ENCODE measurements at places on chromosomes 1 and 21.

GRCh38 chr1:243742819-243743218, 107.2 kb downstream of the AKT3 start:
- no peak for DNase-seq

- DNase-seq = no peak
These were observed 31.3 kb downstream of the UBE2U start for GRCh38 chr1:64234714-64235113.

DNA sequence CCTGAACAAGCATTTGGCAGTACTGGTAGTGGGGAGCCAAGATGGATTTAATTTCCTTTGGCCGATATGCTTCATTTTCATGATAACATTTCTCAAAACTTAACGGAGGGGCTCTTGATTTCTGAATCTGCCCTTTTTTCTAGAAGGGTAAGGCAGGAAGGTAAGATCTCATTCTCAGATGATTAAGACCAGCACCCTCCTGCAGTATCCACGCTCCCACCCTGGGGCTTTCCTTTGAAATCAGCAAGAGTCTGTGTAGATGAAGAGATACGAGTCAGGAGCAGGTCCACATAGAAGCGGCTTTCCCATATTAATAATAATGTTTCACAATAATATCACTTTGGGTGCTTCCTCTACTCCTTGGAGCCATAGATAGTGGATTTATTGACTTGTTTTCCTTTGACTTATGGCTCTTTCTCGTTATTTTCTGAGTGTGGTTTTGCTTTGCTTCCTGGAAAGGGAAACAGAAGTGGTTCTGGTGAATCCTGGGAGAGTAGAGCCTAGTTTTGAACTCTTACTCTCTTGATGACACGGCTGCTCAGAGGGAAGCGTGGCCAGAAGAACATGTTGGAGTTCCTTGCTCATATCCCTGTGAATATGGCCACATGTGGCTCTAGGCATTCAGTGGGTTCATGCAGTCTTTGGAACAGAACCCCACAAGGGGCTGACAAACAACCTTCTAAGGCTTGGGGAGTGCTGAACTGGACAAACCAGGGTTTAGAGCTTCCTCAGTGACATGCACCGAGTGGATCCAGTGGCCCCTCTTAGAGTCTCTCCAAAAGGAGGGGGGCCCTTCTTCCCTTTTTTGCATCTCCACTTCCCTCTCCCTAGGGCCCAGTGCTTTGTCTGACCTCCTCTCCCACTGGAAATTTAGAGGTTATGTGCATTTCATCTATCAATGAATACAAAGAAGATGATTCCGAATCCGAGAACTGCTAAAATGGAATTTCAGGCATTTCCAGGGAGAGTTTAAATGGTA, 195.7 kb downstream of the DYRK1A start:
- no peak for DNase-seq

GRCh38 chr1:89608984-89609725, 23.8 kb upstream of the LRRC8C start:
- DNase-seq = no peak

GRCh38 chr1:32454726-32455125, 10.1 kb upstream of the ZBTB8B start:
- no peak for DNase-seq

DNA sequence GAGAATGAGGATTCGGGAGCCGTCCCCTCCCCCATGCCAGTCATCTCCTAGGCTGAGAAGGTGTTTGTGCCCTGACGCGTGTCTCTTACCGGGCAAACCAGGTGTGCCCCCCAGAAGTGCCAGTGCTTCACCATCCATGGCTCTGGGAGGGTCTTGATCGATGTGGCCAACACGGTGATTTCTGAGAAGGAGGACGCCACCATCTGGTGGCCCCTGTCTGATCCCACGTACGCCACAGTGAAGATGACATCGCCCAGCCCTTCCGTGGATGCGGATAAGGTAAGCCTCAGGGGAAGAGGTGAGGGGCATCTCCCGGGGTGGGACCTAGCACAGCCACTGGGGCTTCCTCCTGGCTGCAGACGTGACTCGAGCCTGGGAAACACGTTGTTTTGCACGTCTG, 959 bp downstream of the PADI6 start:
- DNase-seq = no peak

- no peak for DNase-seq
These were observed 140.8 kb downstream of the NFIA start for GRCh38 chr1:61223140-61223539.

DNA sequence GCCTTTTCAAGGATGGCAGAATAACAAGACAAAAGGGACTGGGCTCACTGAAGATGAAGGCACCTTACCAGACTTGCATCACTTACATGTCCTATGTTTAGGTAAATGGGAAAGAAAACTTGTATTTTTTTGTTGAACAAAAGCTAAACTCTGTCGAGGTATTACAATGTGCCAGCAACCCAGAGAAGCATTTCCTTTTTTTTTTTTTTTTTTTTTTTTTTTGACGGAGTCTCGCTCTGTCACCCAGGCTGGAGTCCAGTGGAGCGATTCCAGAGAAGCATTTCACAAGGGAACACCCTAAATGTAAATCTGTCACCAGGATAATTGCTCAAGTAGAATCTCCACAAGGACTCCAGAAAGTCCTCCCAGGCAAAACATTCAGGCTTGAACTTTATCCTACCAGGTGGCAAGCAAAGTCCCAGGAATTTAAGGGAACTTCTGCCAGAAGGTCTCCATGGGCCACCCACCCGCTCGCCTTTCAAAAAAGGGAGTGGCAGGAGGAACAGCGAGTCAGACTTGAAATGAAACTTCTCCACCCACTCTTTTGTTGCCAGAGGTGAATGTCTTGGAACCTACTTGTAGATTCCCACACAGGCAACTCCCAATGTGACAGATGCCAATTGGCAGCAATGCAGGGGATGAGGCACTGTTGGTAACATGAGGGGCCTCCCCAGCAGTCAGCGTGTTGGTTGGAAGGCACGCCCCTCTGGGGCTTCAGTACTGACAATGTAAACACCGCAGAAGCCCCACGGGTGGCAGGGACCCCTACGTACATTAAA, 125.0 kb downstream of the TIAM1 start:
- DNase-seq = no peak

GRCh38 chr21:46363698-46364097, 39.7 kb downstream of the PCNT start:
- DNase-seq = no peak

DNA sequence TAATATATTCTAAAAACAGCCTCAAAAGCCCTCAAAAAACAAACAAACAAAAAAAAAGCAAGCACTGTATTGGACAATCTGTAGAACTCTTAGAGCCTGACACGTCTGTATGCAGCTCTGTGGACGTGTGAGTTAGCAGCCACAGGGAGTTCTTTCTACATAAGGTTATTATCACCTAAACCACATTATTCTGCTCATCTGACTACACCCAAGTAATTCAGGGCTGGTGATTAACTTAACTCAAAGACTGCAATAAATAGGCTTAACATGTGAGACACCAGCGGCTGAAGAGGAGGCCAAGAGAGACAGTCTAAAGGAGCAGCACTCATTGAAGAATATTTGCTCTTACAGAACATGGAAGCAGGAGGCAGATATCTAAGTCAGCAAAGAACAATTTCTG, 316.0 kb downstream of the VAV3 start:
- DNase-seq = no peak

DNA sequence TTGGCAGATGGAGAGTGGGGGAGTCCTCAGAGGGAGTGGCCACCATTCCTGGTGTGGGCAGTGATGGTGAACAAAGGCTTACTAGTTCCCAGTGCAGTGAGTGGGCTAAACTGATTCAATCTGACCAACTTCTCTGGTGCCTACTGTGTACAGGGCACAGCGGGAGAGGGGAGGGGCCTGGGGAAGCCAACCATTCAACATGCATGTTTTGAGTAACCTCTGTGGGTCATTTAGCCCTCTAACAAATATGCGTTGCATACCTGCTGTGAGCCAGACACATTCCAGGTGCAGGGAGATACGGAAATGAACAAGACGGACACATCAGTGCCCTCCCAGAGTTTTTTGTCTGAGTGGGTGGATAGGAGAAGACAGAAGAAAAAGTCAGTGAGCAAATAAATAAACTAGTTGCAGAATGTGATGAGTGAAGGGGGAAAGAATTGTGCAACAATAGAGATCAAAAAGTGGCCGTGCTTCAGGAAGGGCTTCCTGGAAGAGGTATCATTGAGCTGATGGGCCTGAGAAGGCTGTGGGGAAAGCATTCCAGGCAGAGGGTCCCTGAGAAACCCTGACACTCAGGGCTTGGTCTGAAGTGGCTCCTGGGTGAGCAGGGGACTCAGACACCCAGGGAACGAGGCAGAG, 78.8 kb downstream of the EPHB2 start:
- DNase-seq = no peak

GRCh38 chr1:8457760-8458381, 140.0 kb downstream of the SLC45A1 start:
- DNase-seq = no peak

- no peak for DNase-seq
These were observed 38.3 kb downstream of the CEP170 start for GRCh38 chr1:243216741-243217140.

DNA sequence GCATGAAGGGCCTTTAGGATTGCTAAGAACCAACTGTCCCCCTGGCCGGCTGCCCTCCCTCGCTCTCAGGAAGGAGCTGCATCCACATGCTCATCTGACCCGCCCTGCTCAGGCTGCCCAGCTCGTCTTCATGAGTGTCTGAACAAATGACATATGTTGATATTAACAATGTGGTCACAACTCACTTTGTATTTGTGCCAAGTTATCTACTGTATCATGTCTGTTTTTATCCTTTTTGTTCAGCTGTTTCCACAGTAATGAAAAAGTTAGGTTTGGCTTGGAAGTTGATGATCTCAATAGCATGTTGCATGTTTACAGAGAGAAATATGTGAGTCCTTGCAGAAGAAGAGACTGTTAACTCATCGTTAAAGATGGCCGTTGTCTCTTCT, 75.1 kb downstream of the PHTF1 start:
- DNase-seq = no peak

- no peak for DNase-seq
These were observed 22.4 kb downstream of the ZZZ3 start for GRCh38 chr1:77659879-77660593.

DNA sequence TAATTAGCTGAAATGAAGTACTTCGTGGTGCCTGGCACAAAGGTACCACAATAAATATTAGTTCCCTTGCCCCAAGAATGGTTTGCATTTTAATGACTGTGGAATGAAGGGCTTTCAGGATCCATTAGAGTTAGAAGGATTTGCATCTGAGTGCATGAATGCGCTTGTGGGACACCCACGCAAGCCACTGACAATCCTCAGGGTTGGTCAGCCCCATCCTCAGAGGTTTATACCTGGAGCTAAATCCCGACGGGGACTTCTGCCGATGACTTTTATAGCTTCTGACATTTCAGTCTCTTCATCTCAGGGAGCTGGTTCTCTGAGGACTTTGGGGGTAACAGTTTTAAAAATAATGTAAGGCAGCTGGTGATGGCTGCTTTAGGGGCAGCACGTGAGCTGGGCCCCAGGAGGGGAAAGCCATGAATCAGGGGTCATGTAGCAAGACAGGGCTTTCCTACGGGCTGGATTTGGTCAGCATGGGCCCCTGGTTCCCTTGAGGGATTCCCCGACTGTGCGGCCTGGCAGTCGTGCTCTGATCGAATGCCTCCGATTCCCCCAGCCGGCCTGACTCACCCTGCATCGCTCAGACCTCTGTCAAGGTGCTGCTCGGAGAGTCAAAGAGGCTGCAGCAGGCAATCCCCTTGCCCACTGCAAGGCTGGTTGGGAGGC, 20.8 kb upstream of the IL10 start:
- DNase-seq = no peak

DNA sequence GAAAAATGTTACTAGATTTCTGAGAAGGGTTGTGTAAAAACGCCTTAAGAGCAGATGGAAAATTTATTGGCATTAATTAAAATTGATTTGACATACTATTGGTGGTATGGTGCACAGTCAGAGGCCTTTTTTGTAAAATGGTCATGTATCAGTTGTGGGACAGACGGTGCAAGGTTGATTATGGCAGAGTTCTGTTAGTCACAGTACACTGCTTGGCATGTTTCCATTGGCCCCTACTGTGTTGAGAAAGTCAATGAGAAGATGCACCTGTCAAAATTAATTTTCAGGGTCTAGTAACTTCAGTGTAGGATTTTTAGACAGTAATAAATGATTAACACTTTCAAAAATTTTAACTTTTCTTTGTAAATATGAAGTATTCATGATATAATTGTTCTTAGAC, 4.4 kb downstream of the B3GALT2 start:
- DNase-seq = no peak

DNA sequence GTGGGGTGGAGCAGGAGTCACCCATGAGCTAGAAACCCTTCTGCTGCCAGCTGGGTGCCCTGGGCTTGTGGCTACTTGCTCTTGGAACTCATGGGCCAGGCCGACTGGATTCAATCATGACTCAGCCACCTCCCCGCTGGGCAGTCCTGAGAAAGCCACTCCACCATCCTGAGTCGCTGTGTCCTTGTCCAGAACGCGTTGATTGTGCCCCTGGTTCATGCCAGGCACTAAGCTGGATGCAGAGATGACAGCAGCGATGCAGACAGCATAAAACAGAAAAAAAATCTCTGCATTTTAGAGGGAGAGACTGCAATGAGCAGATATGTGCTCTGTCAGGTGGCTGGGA, 10.6 kb downstream of the PADI1 start:
- no peak for DNase-seq

DNA sequence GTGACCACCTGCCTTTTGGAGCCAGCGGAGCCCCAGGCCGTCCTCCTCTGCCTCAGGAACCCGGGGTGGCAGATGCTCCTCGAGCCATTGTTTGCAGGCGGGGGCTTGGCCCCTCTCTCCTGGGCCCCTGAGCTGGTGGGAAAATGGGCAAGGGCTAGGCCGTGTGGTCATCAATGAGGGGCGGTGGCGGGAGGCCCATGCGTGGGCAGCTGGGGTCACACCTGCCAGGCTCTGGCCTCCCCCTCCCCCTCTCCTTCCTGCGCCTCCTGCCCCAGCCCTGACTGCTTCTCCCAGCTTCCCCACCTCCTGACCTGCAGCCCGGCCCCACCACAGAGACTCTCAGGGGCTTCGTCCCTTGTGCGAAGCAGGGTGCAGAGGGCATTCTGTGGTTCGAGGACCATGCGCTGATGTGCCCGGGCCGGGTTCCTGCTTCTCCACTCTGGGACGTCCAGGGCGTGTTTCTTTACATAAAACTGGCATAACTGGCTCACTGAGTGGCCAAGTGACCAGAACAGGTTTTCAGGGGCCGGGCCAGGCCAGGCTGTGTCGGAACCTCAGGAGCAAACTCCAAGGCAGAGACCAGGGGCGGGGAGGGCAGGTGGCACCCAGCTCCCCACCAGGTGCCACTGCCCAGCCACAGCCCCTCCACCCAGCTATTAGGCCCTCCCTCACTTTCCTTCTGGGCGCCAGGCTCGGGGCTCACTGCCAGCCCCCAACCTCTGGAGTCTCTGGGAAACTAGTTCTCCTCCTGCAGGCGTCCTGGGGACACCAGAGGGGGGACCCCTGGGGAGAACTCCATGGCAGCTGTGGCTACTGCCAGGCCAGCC, 9.3 kb downstream of the SAMD11 start:
- DNase-seq = no peak

DNA sequence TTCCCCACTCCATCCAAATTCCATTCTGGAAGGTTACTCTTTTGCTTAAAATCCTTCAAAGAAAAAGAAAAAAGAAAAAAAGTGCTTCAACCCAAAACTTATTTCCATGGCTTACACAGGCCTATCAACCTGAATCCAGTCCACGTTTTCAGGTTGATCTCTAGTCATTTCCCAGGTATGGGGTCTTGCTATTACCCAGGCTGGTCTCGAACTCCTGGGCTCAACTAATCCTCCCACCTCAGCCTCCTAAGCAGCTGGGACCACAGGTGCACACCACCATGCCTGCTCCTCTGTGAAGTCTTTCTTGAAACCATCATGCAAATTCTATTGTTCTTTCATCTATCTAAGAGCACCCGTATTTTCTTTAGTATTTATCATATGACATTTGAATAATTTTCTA, 7.6 kb downstream of the RNF19B start:
- DNase-seq = no peak

Measured in anterior cingulate cortex (tissue), 58 donors.